ENCODE measurements at places on chromosomes 6 and 20. TPM values are rescaled to one million over a fixed set of nuclear protein-coding genes. Genes with fewer than 3 reads are reported as not detected.
A peak's percentile ranks its signal among the peaks of the same experiment; 100 is the strongest.

- no peaks in the 10 kb centered on the region for H3K27me3 ChIP-seq
- H3K4me3 ChIP-seq = no peak overlapping the region
- H3K36me3 ChIP-seq = no peaks in the 10 kb centered on the region
- H3K27ac ChIP-seq = no peak overlapping the region
Observed at GRCh38 chr6:15572296-15573016, 90.4 kb downstream of the DTNBP1 start.

GRCh38 chr6:114580882-114581281, 238.1 kb upstream of the HS3ST5 start:
- H3K4me3 ChIP-seq = no peak overlapping the region
- H3K36me3 ChIP-seq = no peaks in the 10 kb centered on the region
- no peak for DNase-seq
- no peaks in the 10 kb centered on the region for H3K4me1 ChIP-seq
- H3K27me3 ChIP-seq = no peaks in the 10 kb centered on the region

DNA sequence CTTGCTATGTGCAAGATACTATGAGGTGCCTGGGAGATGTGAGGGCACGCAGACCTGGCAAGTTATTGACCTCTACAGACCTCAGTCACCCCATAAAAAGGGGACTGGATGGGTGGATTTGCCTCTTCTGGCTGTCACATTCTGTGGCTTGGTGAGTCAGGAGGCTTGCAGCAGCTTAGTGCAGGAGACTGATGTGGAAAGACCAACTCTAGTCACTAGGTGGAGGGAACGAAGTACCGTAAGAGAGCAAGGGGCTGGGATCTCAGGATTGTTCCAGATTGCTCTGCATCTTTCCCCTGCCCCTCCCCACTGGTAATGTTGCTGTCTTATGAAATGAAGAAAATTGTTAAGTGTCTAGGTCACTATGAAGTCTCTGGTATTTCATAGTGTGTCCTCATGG, 3.3 kb downstream of the MAPRE1 start:
- no peaks in the 10 kb centered on the region for H3K27me3 ChIP-seq
- peak overlapping the region; percentile 8 for H3K27ac ChIP-seq
- no peak for DNase-seq
- peaks cover 13% of the 10 kb centered on the region for H3K36me3 ChIP-seq
- H3K4me1 ChIP-seq = peaks cover 47% of the 10 kb centered on the region

DNA sequence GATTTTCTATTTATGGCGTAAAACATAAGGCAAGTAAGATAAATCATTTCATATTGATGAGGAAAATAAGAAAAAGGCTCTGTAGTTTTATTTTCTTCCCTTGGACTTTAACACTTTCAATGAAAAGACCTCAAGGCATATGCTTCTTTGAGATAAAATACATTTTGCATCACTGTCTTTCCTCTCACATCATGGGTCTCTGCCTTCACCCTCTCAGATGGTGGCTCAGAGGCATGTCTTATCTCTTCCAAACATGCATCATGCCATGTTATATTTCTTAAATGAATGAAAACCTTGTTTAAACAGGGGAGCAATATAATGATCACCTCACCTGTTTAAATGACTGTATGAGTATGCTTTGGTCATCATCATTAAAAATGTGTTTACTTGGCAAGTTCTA, 59.3 kb downstream of the PRL start:
- no peak overlapping the region for H3K4me3 ChIP-seq
- H3K36me3 ChIP-seq = no peaks in the 10 kb centered on the region
- no peak overlapping the region for H3K27ac ChIP-seq
- no peak for DNase-seq
- H3K27me3 ChIP-seq = no peaks in the 10 kb centered on the region

- peak overlapping the region; percentile 93 for H3K27ac ChIP-seq
- no peaks in the 10 kb centered on the region for H3K36me3 ChIP-seq
- no peaks in the 10 kb centered on the region for H3K27me3 ChIP-seq
Observed at GRCh38 chr20:50515471-50516106, 5.4 kb downstream of the PTPN1 start.

DNA sequence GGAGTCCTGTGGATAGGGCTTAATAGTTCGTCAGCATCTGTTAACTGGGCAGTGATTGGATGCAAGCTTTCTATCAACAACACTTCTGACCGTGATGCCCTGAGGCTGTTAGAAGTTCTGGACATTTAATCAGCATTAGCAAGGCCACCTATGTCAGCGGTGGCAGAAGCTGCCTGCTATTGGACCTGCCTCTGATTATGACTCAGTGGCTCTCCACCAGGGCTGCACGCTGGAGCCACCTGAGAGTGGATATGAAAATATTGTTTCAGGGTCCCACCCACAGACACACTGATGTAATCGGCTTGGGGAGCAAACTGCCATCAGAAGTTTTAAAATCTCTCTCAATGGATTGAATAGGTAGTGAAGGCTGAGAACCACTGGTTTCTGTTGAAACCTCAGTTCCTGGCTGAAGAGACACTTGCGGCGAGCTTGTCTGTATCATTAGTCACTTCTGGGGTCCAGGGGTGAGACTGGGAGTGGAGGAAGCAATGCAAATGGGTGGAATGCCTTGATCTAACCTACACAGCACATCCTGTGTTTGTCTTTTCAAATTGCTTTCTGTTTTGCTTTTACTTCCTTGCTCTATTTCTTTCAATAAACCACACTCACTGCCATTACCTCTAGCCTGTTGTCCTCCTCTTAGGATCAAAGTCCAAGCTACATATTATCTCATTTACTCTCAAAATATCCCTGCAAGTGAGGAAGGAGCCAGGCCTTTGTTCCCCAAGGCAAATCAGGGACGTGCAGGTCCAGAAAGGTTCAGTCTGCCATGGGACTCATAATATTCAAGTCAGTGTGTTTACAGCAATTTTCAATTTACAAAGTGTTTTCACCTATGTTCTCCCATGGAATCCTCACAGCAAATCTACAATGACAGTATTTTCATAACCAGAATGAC, 4.2 kb downstream of the CLIC5 start:
- peak; percentile 69 for DNase-seq
- H3K27ac ChIP-seq = peak overlapping the region; percentile 91
- peak overlapping the region; percentile 12 for H3K4me3 ChIP-seq
- H3K36me3 ChIP-seq = no peaks in the 10 kb centered on the region
- H3K4me1 ChIP-seq = peaks cover 58% of the 10 kb centered on the region

DNA sequence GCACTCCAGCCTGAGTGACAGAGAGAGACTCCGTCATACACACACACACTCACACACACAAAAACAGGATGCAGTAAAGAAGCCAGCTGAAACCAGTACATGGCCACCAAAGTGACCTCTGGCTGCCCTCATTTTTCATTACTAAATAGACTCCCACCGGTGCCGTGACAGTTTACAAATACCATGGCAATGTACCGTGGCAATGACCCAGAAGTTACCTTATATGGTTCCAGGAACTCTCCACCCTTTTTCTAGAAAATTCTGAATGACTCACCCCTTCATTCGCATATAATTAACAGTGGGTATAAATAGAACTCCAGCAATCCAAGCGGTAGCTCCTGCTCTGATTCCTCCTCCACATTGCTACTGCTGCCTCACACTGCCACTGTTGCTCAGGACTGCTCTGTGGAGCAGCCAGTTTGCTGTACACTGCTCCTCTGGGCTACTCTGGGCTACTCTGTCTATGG, 57.7 kb downstream of the SNX5 start:
- no peaks in the 10 kb centered on the region for H3K27me3 ChIP-seq
- H3K36me3 ChIP-seq = no peaks in the 10 kb centered on the region
- no peak overlapping the region for H3K4me3 ChIP-seq

GRCh38 chr20:4961746-4962145, 39.6 kb downstream of the SLC23A2 start:
- H3K4me3 ChIP-seq = no peak overlapping the region
- no peak for DNase-seq
- H3K36me3 ChIP-seq = no peaks in the 10 kb centered on the region

GRCh38 chr6:10310826-10311225, 104.0 kb downstream of the TFAP2A start:
- H3K27ac ChIP-seq = no peak overlapping the region
- DNase-seq = no peak
- no peak overlapping the region for H3K4me3 ChIP-seq
- no peaks in the 10 kb centered on the region for H3K36me3 ChIP-seq
- H3K4me1 ChIP-seq = no peaks in the 10 kb centered on the region

DNA sequence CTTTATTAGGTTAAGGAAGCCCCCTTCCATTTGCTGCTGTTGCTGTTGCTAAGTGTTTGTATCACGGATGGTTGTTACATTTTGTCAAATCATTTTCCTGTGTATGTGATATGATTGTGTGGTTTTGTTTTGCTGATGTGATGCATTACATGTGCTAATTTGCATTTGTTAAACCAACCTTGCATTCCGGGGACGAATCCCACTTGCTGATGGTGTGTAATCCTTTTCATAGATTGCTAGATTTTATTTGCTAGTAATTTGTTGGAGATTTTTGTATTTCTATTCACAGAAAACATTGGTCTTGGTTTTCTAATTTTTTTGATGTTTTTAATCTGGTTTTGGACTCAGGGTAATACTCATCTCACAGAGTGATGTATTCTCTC, 167.8 kb downstream of the WDR27 start:
- H3K36me3 ChIP-seq = no peaks in the 10 kb centered on the region
- H3K27ac ChIP-seq = no peak overlapping the region
- peaks cover 8% of the 10 kb centered on the region for H3K4me1 ChIP-seq
- no peak for DNase-seq

DNA sequence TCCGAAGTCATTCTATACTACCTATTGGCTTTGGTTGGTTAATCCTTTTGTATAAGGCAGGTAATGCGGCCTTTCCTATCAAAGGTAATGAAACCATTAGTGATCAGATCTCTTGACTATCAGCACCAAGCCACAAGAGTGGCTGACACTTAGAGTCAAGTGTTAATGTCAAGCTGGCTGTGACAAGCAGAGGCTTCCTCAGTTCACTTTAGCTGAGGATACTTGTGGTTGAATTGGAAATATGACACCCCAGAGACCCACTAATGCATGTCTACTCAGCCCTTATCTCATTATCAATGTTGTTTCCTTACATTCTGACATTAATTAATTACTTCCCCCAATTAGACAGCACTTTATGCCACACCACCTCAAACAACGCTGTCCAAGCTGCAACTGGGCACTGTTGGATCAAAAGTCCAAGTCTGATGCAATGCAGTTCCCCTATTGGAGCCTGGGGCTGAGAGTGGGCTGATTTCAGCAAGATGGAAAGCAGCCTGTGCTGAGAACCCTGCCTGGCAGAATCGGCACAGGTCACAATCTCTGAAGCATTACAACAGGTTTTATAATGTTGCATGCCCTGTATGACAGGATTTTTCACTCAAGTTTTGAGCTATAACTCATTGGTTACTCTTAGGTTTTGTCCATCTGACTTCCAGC, 273.5 kb downstream of the COL12A1 start:
- no peak overlapping the region for H3K4me3 ChIP-seq
- no peaks in the 10 kb centered on the region for H3K27me3 ChIP-seq
- no peak overlapping the region for H3K27ac ChIP-seq
- DNase-seq = no peak

DNA sequence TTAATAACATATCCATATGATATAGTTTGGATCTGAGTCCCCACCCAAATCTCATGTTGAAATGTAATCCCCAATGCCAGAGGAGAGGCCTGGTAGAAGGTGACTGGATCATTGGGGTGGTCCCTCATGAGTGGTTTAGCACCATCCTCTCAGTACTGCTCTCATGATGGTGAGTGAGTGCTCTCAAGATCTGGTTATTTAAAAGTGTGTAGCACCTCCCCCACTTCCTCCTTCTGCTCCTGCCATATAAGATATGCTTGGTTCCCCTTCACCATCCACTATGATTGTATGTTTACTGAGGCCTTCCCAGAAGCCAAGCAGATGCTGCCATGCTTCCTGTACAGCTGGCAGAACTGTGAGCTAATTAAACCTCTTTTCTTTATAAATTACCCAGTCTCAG, 22.9 kb downstream of the IRF4 start:
- no peaks in the 10 kb centered on the region for H3K4me1 ChIP-seq
- H3K4me3 ChIP-seq = no peak overlapping the region
- H3K27me3 ChIP-seq = peaks cover 21% of the 10 kb centered on the region
- H3K27ac ChIP-seq = no peak overlapping the region

- H3K36me3 ChIP-seq = no peaks in the 10 kb centered on the region
- no peaks in the 10 kb centered on the region for H3K4me1 ChIP-seq
- H3K27ac ChIP-seq = no peak overlapping the region
- no peaks in the 10 kb centered on the region for H3K27me3 ChIP-seq
Observed at GRCh38 chr6:133191323-133191722, 49.8 kb upstream of the EYA4 start.

DNA sequence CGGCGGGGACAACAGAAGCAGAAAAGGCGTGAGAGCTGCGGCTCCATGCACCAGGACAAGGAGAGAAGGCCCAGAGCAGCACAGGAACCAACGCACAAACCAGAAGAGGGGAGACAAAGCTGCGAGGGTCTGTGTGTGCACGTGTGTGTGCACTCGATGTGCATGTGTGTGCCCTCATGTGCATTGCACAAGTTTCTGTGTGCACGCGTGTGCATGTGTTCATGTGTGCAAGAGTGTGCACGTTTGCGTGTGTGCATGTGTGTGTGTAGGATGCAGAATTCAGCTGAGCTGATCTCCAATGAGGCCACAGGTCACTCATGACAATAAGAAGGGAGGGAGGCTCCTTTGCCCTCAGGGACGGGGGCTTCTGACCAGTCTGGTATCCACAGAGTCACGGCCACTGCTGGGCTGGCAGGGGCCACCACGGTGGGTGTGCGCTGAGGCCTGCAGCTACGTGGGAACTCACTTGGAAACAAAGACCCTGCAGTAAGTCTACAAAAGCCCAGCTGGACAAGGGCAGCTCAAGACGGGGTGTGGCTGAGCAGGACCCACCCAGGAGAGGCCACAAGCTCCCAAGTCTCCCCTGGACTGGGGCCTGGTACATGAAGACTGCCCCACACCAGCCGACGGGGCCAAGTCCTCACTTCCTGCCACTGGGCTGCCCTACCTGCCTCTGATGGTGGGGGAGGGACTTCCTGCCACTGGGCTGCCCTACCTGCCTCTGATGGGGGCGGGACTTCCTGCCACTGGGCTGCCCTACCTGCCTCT, 48.1 kb upstream of the CHRNA4 start:
- DNase-seq = no peak
- H3K4me3 ChIP-seq = no peak overlapping the region
- no peak overlapping the region for H3K27ac ChIP-seq
- no peaks in the 10 kb centered on the region for H3K4me1 ChIP-seq
- H3K36me3 ChIP-seq = no peaks in the 10 kb centered on the region

GRCh38 chr20:59269411-59270025, 30.9 kb upstream of the EDN3 start:
- no peaks in the 10 kb centered on the region for H3K4me1 ChIP-seq
- H3K27ac ChIP-seq = no peak overlapping the region
- DNase-seq = no peak
- no peak overlapping the region for H3K4me3 ChIP-seq
- H3K27me3 ChIP-seq = peaks cover 35% of the 10 kb centered on the region

MLIP gene
- 0.64 TPM for total RNA-seq

RNF39 gene
- 0.27 TPM for total RNA-seq

PSMB9 gene
- total RNA-seq = 25.9 TPM

ANGPT4 gene
- total RNA-seq = not detected

ADGRB3 gene
- 20.5 TPM for total RNA-seq

GHRH gene
- not detected for total RNA-seq

Data from transverse colon (tissue), 4 donors.